ENCODE measurements at places on chromosomes 16 and 17. TPM values are rescaled to one million over a fixed set of nuclear protein-coding genes. Genes with fewer than 3 reads are reported as not detected.

GP1BA gene
- total RNA-seq, result not detected

DHRS7C gene
- total RNA-seq, result not detected

TM4SF5 gene
- total RNA-seq, result 0.49 TPM

NAA60 gene
- 46.2 TPM for total RNA-seq

PERCC1 gene
- total RNA-seq, result not detected

SLC5A11 gene
- 0.40 TPM for total RNA-seq

PIK3R6 gene
- not detected for total RNA-seq

ABCC3 gene
- 112 TPM for total RNA-seq

ABCC6 gene
- total RNA-seq, result 1.3 TPM

SLC38A7 gene
- 18.0 TPM for total RNA-seq

LYRM9 gene
- 1.9 TPM for total RNA-seq

CDH16 gene
- total RNA-seq, result 8.5 TPM

TBC1D3E gene
- not detected for total RNA-seq

KCTD19 gene
- 0.34 TPM for total RNA-seq
